ENCODE measurements at places on chromosomes 2 and 18.

DNA sequence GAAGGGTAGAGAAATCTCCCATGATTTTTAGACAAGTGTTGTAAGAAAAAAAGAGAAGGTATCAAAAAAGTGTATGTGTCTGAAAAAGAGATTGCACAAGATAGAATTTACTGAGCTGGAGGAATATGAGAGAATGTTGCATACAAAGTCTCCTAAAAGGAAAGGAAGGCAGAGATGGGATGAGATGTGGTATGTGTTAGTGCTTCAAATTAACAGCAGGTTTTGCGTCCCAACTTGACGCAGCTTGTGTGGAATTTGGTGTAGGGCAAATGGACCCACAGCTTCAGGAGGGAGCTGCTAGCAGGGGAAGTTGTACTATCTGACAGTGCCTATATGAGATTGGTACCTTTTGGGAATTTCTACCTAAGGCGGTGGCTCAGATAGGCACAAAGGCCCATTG, 9.0 kb upstream of the RASGRP3 start:
- DNase-seq, result no peak

DNA sequence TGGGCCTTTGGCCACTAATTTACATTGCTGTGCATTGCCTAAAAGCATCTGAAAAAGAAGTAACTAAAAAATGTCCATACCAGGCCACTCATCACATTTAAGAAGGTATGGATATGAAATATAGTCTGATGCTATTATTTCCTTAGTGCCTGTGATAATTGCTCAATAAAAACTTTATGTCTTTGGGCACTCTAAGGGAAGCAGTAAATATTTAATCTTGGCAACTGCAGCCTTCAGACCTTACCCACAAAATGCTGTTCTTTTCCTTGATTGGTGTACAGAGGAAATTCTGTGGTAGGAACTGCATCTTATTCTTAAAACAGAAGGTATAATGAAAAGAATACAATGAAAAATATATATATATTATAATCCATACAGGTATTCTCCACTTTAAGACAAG, 125.8 kb upstream of the RASGRP3 start:
- no peak for DNase-seq

DNA sequence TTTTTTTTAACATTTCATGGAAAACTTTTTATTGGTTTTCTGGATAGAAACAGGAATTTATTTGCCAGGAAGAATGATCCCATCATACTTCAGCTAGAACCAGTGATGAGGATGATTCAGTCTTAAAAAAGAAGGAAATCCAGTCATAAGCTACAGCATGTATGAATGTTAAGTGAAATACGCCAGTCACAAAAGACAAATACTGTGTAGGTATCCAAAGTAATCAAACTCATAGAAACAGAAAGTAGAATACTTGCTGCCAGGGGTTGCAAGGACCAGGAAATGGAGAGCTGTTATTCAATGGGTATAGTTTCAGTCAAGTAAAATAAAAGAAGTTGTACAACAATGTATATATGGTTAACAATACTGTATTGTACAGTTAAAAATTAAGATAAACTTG, 21.3 kb downstream of the PSME4 start:
- DNase-seq, result no peak

- DNase-seq, result no peak
Measured at GRCh38 chr2:18934886-18935285, 345.5 kb upstream of the NT5C1B start.

DNA sequence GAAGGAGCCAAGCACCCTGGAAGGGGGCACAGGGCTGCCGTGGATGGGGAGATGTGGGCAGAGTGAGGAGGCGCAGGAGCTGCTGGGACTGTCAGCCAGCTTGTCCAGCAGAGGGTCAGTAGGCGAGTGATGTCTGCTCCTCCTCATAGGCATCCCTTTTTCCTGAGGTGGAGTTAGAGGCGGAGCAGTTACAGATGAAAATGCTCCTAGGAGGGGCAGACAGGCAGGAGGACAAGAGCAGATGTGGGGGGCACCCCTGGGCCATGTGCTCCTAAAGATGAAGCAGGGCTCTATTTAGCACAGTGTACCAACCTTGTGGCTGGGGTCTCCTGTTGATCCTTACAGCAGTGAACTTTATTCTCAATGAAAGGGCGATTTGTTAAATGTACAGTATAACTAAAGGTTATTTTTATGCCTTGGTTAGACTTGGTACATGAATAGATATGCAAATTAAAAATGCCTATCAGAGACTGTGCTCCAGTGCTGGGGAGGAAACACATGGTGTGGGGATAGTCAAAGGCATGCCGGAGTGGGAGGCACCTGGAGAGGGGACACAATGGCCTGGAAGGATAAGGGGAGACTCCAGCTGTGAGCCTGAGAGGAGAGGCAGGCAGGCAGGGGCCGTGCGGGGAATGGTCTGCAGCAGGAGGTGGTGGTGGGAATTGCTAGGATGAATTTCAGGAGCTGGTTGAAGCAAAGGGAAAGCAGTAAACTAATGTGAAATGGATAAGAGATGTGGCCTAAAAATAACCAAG, 175.3 kb downstream of the CLIP4 start:
- no peak for DNase-seq

- DNase-seq, result no peak
Measured at GRCh38 chr2:65630643-65631042, 198.2 kb upstream of the SPRED2 start.

- DNase-seq, result no peak
Measured at GRCh38 chr18:34726286-34727004, 16.3 kb downstream of the DTNA start.

DNA sequence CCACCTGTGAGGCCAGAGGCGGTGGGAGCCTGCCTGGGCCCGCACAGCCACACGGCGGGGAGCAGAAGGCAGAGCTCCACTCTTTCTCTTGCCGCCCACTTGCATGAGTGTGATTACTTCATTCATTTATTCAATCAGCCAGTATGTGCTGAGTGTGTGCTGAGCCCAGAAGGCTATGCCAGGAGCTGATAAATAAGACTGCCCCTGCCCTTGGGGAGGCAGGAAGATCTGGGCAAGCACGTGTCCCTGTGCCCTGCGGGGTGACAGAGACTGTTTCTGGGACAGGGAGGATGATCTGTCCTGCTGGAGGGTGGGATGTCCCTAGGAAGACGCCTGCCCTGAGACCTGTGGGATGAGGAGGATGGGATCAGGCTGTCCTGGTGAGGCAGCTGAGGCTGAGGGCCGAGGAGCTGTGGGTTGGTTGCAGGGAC, 250.8 kb downstream of the DYSF start:
- DNase-seq, result no peak

GRCh38 chr2:151860613-151861146, 32.5 kb upstream of the ARL5A start:
- DNase-seq, result no peak

DNA sequence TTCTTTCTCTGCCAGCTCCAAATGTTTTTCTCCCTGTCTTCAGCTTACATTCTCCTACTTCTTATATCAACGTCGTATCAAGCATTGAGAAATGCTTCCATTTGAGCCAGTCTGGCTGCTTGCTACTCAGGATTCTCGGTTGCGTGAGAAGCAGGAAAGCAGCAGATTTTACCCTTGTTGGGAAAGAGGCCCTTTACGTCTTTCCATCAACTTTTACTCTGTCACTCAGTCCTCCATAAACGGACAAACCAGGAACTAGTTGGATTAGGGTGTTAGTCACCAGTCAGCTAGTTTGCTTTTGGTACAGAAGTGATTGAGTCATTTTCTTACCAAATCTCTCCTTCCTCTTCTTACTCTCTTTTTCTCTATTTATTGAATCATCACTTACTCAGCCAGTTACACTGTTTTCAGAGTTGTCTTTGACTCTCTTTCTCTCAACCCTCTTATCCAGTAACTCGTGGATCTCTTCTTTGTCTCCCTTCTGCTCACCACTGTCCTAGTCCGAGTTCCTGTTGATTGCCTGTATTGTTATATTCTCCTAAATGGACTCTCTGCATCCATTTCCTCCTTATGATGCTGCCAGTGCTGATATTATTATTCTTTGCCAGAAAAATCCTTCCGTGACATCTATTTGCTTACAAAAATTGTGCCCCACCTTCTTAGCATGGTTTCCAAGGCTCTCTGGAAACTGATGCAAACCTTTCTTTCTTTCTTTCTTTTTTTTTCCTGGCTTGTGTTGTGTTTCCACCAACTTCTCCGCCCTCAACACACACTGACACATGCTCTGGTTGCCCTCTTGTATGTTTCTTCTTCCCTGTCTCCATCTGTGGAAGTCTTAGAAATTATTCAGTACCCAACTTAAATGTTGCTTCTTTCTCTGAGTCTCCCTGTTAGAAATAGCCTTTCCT, 61.5 kb downstream of the VRK2 start:
- peak; percentile 33 for DNase-seq

DNA sequence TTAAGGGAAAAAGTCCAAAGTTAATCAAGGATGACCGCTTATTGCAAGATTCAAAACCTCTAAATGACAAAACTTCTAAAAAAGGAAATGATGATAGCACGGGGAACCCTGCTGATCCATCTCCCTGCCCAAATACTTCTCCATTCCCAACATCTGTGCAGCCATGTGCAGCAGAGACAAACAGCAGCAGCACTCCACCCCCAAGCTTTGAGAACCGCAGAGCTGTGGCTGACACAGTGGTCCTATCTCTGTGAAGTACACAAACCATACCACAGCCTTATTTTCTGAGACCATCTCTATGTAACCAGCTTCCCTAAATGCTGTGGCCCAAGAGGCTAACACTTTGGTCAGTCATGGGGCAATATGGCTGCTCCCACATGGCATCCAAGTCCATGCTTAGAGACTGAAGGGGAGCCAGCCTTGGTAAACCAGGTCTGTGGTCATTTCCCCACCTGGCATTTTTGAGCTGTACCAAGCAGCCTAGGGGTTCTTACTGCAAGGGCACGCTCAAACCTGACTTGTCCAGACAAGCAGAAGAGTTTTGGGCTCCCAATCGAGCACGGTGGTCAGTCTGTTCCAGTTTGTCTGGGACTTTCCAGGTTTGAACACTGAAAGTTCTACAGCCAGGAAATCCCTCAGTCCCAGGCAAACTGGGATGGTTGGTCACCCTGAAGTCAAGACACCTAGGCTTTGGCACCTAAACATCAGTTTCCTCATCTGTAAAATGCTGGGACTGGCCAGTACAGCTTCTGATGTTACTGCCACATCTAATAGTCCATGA, 17.1 kb upstream of the NFE2L2 start:
- peak; percentile 53 for DNase-seq

DNA sequence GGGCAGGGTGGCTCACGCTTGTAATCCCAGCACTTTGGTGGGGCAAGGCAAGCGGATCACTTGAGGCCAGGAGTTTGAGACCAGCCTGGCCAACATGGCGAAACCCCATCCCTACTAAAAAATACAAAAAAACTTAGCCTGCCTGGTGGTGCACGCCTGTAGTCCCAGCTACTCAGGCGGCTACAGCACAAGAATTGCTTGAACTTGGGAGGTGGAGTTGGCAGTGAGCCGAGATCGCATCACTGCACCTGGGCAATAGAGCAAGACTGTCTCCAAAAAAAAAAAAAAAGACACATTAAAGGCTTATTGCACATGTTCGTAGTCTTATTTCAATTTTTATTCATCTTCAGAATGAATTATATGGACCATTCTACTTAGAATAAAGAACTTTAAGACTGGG, 110.2 kb downstream of the BMPR2 start:
- no peak for DNase-seq

- DNase-seq, result no peak
Measured at GRCh38 chr2:200993097-200993496, 29.6 kb upstream of the ORC2 start.

GRCh38 chr18:67788310-67789164, 272.0 kb upstream of the DSEL start:
- DNase-seq, result no peak

- peak; percentile 9 for DNase-seq
Measured at GRCh38 chr18:78984941-78985784, 5.5 kb downstream of the SALL3 start.

DNA sequence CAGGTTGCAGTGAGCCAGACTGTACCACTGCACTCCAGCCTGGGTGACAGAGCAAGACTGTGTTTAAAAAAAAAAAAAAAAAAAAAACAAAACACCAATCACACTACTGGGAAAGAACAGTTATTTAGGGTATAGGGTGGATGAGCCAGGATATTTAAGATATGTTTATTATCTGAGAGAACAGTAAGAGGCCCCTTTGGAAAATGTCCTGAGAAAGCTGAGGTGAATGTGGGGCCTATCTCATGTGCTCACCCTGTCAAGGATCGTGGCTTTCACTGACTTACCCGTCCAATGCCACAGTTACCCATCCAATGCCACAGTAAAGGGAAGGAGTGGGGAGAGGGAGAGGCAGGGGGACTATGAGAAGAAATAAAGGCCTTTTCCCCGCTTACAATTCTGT, 19.9 kb upstream of the ENOSF1 start:
- no peak for DNase-seq

GRCh38 chr2:161416708-161417437, 776 bp downstream of the TBR1 start:
- DNase-seq, result no peak

DNA sequence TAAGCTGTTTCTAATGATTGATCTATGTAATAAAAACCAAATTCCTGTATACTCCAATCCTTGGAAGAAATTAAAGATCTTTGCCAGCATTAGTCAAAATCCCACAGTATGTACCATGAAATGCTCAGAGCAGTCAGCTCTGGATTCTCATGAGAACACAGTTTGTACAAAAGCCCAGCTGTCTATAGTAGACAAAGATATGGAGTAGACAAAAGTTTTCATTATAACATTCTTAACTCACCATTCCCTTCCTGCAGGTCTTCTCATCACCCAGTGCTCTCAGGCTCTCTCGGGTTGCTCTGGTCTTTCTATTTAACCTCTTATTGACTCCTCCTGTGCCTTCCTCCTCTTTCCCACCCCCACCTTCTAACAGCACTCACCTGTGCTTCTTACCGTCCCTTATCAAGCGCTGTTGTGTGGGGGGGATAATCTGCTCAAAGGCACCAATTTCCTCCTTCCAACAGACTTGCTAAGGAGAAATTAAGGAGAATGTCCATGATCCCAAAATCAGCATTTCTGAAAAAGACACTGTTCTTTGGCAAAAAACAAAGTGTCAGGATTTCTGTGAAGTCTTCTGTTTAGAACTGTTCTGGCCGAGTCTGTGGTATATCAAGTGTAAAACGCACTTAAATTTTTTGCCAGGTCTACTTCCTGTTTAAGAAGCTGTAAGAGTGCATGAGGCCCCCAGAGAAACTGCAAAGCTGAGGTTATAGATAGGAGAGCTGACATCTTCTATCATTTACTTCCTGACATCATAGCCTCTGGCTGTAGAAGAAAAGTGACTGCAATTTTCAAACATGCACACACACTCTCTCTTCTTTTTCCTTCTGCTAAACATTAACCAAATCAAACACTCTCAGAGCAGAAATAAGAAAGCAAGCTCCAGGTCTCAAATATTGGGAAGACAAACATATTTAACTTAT, 144.1 kb downstream of the EVA1A start:
- DNase-seq, result peak; percentile 10

DNA sequence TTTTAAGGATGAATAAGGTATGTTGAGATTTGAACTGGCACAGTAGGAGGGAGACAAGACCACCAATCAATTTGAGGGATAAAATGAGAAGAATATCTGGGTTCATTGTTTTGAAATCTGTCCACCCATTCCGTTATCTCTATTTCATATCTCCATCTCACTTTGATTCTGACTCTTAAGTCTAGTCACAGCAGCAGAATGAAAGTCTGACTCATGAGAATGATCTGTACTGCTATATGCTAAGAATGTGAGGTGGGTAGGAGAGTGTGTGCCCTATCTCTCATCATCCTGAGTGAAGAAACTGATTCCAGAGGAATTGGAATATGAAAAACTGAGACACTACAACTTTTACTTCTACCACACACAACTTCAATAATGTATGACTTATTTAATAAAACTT, 1994.5 kb upstream of the PIK3C3 start:
- DNase-seq, result no peak
